Activated naive CD8-positive, alpha-beta T cell treated with anti-CD3 and anti-CD28 coated beads, Interleukin-2, amount 10 ng/mL, durations not matched to agents 7 days and 5 days (primary cell): ENCODE measurements at places on chromosomes 7 and 10.

- no peak for DNase-seq
These were observed 334 bp downstream of the ZNF800 start for GRCh38 chr7:127392182-127392565.

- no peak for DNase-seq
These were observed 188.6 kb downstream of the ZNF365 start for GRCh38 chr10:62562795-62563194.

- DNase-seq: peak; percentile 56
These were observed 77.9 kb downstream of the ZMIZ1 start for GRCh38 chr10:79146611-79147130.

- DNase-seq: peak; percentile 9
These were observed 206.9 kb downstream of the EBF3 start for GRCh38 chr10:129756912-129757901.

DNA sequence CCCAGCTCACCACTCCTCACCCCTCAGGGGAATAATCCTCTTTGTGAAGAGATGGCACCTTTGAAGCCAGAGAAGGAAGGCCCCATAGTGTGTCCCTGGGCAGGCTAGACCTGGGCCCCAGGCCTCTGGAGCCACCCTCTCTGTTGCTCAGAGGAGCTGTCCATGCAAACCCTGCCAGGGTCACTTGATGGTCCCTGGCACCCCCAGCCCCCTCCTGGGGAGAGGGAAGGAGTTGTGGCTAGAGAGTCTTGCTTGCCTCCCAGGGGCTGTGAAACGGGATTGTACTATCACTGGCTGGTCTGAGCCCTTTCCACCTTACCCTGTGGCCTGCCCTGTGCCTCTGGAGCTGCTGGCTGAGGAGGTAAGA is 5.8 kb downstream of the GHRHR start:
- no peak for DNase-seq

DNA sequence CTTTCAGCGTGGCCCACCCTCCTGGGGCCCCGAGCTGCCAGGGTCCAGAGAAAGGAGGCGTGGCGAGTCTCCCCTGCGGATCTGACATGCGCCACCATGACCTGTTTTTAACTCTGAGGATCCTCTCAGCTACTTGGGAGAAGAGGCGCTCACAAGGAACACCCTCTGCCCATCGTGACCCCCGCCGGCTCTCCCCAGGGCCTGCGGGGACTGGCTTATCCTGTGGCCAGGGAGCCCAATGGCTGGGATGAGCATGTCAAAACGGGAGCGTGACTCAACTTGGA is 93.7 kb downstream of the EBF3 start:
- no peak for DNase-seq

GRCh38 chr10:125568156-125568555 is 114.8 kb downstream of the TEX36 start:
- no peak for DNase-seq
